Neural crest cell (in vitro differentiated cells): ENCODE measurements at places on chromosomes 2 and 18.

DNA sequence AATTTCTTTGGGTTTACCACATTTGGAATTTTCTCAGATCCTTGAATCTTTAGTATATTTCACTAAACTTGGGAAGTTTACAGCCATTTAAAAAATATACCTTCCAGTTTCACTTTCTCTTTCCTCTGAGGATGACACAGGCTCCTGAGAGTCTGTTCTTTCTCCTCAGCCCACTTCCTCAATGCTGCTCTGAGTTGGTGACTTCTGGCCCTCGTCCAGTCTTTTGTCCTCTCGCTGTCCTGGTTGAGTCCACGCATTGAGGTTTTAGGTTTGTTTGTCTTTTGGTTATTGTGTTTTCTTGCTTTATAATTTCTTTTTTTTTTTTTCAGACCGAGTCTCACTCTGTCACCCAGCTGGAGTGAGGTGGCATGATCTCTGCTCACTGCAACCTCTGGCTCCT is 40.7 kb upstream of the GALR1 start:
- no peak for DNase-seq

GRCh38 chr18:5464251-5464650 is 79.5 kb downstream of the EPB41L3 start:
- DNase-seq, result no peak

- DNase-seq, result peak; percentile 32
Measured at GRCh38 chr2:203328760-203329540, 756 bp downstream of the ABI2 start.

DNA sequence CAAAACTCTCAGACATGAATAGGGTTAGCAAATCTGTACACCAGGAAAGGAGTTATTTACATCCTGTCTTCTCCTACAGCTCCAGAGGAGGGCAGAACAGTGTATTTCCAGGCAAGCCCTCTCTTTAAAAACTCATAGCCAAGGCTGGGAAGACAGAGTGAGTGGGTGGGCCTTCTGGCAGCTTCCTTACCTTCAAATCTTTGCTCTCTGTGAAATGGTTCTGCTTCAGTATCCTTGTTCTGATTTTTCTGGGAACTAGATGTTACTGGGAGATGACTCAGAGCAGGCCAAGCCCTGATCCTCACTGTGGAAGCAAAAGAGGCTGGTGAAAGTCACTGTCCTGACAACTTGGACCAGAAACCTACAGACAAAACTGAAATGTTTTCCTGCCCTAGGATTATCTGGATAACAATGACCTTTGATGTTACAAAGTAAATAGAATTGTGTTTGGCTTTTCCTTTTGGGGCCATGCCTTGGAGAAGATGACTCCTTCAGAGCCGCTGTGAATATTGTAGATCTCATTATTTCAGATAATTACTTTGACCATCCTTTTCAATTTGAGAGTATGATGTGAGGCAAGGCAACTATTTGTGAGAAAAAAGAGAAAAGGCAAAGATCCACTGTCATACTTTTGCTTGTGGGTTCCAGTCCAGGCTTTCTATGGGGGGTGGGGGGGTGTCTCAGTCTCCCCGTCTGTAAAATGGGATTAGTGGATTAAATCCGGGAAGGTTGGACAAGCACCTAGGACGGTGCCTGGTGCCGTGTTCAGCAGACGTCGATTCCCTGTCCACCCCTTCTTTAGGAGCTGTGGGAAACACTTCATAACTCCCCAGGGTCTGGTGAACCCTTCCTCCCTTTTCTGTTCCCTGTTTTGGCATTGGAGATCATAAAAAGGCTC is 644 bp upstream of the QPCT start:
- DNase-seq, result no peak

DNA sequence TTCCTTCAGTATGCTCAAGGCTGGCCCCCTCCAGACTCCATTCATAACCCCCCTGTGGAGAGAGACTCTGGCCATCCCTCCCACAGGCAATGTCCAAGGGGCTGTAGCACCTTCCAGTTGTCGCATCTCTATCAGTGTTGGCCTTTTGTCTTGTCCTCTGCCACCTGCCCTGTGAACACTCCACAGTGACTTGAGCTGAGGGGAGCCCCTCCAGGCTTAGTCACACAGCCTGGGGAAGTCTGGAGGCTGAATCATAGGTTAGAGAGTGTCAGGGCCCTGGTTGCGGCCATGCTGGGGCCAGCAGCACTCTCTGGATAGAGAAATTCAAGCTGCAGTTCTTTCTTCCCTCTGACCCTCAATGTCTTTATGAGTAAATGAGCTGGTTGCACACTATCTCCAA is 64.7 kb downstream of the GYPC start:
- no peak for DNase-seq

GRCh38 chr2:19038071-19039015 is 320.1 kb downstream of the OSR1 start:
- DNase-seq, result no peak

DNA sequence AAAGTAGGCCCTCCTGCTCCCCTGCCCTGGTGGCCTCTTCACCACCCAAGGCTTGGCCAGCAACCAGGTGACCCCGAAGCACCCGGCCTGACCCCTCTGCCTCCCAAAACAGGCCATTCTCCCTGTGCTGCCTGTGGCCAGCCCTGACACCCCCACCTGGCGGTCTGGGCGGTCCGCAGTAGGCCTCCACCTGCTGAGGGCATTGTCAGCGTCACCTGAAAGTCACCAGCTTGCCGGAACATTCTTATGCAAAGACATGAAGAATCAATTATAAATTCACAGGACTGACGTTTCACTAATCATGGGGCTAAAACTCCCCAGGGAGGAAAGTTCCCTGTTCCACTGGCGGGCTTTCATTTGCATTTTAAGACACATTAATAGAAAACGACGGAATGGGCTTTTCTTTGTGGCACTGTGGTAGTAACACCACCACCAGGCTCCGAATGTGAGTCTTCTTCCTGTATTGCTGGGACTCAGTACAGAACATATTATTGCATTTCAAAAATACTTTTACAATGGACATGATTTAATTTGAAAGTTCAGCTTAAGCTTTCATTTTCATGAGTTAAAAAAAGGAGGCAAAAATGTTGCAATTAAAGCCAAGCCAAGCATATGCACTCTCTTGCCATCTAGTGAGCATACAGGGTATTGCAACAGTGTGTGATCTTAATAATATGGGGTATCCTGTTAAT is 57.4 kb downstream of the ADI1 start:
- DNase-seq, result peak; percentile 40

GRCh38 chr2:9803023-9803805 is 40.1 kb upstream of the TAF1B start:
- no peak for DNase-seq

DNA sequence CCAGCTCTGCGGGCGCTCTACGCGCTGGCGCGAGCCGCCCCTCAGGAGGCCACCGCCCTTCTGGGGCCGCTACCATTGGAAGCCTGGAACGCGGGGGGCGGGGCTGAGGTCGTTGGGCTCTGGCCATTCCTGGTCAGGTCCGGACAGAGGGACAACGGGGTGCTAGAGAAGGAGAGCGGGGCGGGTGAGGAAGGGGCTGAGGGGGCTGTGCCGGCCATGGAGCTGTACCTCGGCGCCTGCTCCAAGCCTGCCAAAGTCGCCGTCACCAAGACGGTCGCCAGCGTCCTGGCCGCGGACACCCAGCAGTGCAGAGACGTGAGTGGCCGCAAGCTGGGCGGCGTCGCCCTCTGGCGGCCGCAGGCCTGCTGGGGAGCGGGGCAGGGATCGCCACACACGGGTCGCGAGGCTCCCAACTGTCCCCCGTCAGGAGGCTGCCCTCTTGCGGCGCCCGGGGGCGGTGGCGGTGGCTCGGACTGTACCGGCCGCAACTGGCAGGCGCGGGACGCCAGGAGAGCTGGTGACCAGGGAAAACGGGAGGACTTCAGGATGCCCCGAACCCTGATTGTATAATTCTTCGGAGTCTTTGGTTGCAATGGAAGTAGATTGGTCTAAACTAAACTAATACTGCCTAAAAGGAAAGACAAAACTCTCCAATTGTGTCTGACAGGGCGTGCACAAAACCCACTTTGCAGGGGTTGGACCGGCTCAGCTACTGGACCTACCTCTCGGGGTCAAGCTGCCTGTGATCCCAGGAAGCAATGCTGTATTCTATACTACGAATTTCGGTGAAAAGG is at the start of gene FSIP2:
TSS of gene FSIP2 (plus strand) at position 126 of the 794 bp plus-strand sequence. CDS start at position 217, 91 bp downstream.
- DNase-seq, result peak; percentile 88

GRCh38 chr18:54947091-54947490 is 12.2 kb downstream of the CCDC68 start:
- DNase-seq, result no peak

DNA sequence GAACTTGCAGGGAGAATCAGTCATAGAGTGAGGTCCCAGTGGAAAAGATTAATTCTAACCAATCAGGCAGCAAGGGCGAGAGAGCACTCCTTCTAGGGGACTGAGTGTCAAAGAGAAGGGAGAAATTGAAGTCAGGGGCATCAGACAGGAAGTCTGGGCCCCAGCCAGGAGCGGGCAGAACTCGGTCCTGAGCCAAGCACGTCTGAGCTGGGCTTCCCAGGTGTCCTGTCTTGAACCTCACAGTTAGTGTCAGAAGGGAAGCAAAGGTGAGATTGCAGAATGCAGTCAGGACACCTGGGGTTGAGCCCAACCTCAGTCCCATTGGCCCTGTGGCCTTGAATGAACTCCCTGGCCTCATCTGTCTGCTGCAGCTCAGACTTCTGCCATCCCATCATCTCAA is 220.9 kb downstream of the SMAD2 start:
- DNase-seq, result no peak

DNA sequence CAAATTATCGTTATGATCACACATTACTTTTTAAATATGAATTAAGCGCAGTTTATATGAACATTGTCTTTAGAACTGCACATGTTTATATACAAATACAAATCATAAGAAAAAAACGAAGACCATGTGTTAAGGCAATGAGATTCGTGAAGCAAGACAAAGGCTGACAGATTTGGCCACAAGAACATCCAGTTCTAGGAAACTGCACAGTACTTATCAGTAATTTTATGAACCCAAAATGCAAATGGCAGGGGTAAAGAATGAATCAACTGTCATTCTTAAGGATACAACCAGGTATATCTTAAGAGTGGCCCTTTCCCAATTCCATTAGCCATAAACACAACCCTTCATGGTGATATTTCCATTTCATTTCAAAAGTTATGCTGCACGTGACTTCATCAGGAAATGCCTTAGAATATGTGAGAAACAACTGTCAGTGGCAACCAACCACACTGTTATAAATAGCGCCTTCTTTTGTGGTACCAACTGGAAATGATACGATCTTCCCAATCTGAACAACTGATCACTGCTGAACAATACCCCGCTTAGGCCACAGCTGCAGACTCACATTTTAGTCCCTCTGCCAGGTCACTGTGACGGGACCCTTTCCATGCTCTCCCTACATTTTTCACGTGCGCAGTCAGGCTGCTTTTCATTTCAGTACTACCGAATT is 144.9 kb downstream of the L3MBTL4 start:
- DNase-seq, result no peak

GRCh38 chr2:55918856-55919255 is 4.7 kb downstream of the EFEMP1 start:
- no peak for DNase-seq

DNA sequence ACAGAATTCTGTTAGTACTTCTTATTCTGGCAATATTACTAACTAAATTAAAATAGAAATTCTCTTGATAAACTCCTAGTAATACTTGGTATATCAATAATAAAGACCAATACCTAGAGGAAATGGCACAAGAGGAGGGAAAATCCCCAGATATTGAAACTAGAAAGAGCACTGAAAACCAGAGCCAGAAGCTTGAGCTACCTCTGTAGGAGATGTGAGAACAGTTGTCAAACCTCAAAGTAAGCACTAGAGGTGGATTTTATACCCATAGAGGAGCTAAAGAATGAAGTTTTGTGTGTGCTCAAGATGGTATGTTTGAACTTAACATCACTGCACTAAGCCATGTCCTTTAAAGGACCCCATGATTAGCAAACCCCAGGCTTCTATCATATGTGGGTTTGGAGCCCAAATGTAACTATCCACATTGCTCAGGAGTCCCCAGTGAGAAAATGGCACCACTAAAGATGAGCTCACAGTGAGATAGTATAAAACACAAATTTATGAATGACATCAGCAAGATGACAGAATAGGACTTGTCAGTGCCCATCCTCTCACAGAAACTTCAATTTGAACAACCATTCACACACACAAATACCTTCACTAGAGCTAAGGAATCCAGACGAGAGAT is 122.1 kb downstream of the PKP4 start:
- DNase-seq, result no peak

GRCh38 chr18:66778048-66778447 is 174.2 kb upstream of the CDH19 start:
- no peak for DNase-seq

GRCh38 chr2:141137122-141137693 is 993.6 kb downstream of the LRP1B start:
- DNase-seq, result no peak

GRCh38 chr2:224379986-224380385 is 21.9 kb downstream of the FAM124B start:
- DNase-seq, result no peak

GRCh38 chr18:28657961-28658360 is 481.0 kb upstream of the CDH2 start:
- no peak for DNase-seq

DNA sequence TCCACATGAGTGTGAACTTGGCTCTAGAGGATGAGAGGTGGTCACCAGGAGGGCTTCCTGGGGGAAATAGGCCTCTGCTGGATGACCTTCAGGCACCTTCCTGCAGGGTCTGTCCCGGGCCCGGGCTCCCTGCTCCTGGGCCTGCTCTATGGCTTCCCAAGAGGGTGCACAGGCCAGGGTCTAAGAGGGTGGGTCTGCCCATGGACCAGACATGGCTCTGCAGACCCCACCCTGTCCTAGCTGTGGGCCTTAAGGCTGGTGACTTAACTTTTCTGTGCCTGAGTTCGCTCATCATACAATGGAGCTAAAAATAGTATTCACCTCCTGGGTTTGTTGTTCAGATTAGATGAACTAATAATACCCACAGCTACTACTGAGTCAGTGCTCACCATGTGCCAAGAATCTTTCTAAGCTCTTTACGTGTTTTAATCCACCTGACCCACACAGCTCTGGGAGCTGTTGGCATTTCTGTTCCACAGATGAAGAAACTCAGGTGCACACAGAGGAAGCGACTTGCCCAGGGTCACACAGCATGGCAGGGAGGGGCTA is 14.4 kb downstream of the INHBB start:
- DNase-seq, result no peak

DNA sequence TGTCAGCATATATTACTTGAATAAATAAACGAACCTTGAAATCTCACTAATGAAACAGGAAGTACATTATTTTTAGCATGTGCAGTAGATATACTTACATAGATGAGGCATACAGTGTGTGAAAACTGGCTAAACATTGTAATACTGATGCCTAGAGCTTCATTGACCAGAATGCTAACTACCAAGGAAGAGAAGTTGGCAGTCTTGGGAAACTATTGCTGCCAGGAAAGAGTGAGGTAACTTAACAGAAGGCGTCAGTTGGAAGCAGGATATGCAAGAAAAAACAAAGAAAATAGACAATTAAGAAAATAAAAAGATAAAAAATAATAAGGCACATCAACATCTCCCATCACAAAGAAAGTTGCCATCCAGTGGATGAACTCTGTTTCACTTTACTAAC is 963.0 kb downstream of the TDRD15 start:
- DNase-seq, result no peak

DNA sequence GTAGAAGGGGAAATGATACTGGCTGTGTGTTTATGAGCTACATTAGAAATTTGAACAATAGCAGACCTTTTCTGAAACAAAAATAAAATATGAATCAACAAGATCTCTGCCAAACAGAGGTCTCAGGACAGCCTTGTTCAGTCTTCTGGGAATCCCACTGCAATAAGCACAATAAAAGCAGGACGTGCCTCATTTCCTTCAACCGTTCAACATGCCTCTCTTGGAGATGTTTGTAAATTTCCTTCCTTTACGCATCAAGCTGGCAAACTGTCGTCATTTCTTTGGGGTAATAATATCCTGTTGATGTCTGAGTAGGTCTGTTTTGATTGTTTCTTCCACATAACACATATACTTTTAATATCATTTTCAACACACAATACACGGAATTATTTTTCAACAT is 77.2 kb downstream of the TCF4 start:
- no peak for DNase-seq
